IgD-negative memory B cell (primary cell): ENCODE measurements at places on chromosomes 12 and 14. TPM values are rescaled to one million over a fixed set of nuclear protein-coding genes. Genes with fewer than 3 reads are reported as not detected.

Gene ATL1
- polyA plus RNA-seq: 4.1 TPM

Gene RPGRIP1
- polyA plus RNA-seq: 0.14 TPM

Gene CCDC177
- not detected for polyA plus RNA-seq

Gene FIGNL2
- not detected for polyA plus RNA-seq

Gene SCAF11
- 123 TPM for polyA plus RNA-seq

Gene NT5DC3
- polyA plus RNA-seq: 1.2 TPM

Gene GALNT4
- 3.1 TPM for polyA plus RNA-seq

Gene LALBA
- polyA plus RNA-seq: not detected

Gene TMED10
- polyA plus RNA-seq: 184 TPM

Gene ADAMTS20
- not detected for polyA plus RNA-seq

Gene SLC6A15
- not detected for polyA plus RNA-seq

Gene GPR132
- 37.2 TPM for polyA plus RNA-seq

Gene FITM1
- polyA plus RNA-seq: 1.1 TPM

Gene SOAT2
- polyA plus RNA-seq: not detected

Gene RTL1
- polyA plus RNA-seq: not detected

Gene PLBD1
- polyA plus RNA-seq: 1.4 TPM

Gene TBK1
- 18.5 TPM for polyA plus RNA-seq

Gene WNT1
- polyA plus RNA-seq: 0.19 TPM

Gene GNB3
- polyA plus RNA-seq: not detected

Gene GPRC5D
- polyA plus RNA-seq: 1.4 TPM

Gene CCNB1IP1
- polyA plus RNA-seq: 17.6 TPM

Gene ENDOU
- not detected for polyA plus RNA-seq

Gene IFI27L2
- polyA plus RNA-seq: 108 TPM

Gene ACSM4
- not detected for polyA plus RNA-seq

Gene TAS2R30
- 0.13 TPM for polyA plus RNA-seq

Gene CISTR
- not detected for polyA plus RNA-seq
